ENCODE measurements at places on chromosomes 2 and 18. TPM values are rescaled to one million over a fixed set of nuclear protein-coding genes. Genes with fewer than 3 reads are reported as not detected.

The DSC3 gene
- total RNA-seq = 0.17 TPM

The CCDC178 gene
- not detected for total RNA-seq

The MC5R gene
- not detected for total RNA-seq

The FLACC1 gene
- not detected for total RNA-seq

The LAMA1 gene
- total RNA-seq = 6.2 TPM
